Stimulated activated CD4-positive, alpha-beta T cell treated with anti-CD3 and anti-CD28 coated beads, TNF-alpha, amount 100 ng/mL, for 4 hours (primary cell): ENCODE measurements at places on chromosomes 4 and X.

DNA sequence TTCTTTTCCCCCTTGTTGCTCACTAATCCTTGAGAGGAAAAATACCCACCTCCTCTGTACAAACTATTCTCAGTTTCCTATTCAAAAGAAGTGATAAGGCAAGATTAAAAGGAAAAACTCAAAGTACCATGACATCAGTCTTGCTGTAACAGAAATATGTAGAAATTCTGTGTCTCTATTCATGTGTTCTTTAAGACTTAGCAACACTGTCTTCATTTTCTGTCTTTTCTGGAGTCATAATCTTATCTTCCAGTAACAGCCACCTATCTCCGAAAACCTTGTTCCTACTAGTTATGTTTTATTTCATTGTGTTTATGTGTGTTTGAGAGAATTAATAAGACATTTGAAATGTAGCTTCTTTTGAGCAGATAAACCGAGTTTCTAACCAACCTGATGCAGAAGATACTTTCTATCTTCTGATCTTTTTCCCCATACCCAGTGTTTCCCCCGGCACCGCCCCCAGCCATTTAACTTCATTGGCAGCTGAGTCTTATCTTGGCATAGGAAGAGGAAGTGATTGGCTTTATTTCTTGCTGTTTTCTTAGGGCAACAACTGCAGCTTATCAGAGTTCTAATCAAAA is 8.0 kb downstream of the FAM241A start:
- DNase-seq, result no peak

- DNase-seq, result no peak
Observed at GRCh38 chr4:6354119-6354518, 84.5 kb downstream of the WFS1 start.

GRCh38 chr4:71992571-71993312 is 39.1 kb upstream of the NPFFR2 start:
- no peak for DNase-seq

GRCh38 chr4:48254381-48255071 is 15.1 kb downstream of the TEC start:
- no peak for DNase-seq

DNA sequence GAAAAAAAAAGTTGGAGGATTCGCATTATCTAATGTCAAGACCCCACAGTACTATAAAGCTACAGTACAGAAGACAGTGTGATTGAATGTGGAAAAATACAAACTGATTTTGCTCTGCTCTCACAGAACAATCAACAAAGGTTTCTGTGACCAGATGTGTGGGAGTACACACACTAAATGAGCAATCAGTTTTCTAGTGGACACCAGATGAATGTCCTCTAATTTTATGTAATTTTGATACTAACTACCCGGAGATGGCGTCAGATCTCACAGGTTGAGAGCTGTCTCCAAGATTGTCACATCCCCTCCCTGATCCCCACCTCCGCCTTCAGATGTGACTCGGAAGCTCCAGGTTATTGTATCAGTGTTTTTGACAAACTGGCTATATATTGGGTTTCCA is 81.9 kb upstream of the HUWE1 start:
- DNase-seq, result no peak

DNA sequence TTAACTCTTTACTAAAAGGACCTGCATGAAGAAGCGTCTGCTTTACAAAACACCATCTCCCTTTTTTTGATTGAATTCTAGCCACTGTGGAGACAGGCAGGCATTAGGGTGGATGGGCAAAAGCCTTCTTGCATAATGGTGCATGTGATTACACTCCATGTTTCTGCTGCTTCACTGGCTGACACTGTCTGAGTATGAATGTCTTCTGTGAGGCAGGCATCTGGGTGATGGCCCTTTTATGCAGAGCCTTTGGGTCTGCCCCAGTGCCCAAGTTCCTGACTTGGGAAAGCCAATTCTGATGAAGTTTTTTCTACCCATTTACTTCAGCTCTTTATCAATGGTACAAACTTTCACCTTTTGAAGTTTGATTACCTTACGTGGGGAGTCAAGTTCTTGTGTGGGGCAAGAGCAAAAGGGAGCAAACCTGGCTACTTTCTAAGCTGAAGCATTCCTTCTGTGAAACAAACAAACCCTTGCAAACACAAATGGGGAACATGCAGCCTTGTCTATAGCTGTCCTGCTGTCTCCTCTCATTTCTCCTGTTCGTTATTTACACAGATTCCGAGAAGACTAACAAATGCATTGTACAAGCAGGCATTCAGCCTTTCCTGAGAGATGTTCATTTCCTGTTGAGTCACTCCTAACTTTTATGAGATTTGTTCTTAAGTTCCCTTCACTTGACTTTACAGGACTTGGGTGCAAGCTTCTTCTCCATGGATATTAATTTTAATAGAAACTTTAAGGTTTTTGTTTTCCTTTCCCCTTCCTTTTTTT is 301.9 kb downstream of the TLL1 start:
- no peak for DNase-seq

GRCh38 chrX:85359051-85359450 is 20.4 kb downstream of the POF1B start:
- no peak for DNase-seq

- no peak for DNase-seq
Observed at GRCh38 chrX:26442340-26442739, 226.4 kb downstream of the MAGEB5 start.

- no peak for DNase-seq
Observed at GRCh38 chr4:99438405-99438780, 3.3 kb upstream of the ADH7 start.

DNA sequence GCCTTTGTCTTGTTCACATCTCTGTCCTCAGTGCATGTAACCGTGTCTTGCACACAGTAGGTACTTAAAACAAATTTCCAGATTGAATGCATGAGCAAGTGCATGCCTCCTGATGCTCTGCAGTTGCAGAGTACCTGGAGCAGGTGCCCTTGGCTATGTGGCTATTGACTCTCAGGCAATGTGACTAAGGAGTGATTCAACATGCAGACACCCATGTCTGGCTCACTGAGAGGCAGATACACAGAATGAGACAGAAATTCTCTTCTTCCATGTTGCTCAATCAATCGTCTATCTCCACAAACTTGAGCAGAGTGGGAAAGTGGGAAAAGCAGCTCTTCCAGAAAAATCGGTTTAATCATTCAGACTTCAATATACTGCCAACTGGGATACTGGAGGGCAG is 111.0 kb downstream of the CHRDL1 start:
- DNase-seq, result no peak

GRCh38 chr4:155681886-155682285 is 15.2 kb downstream of the GUCY1A1 start:
- no peak for DNase-seq

GRCh38 chr4:13130848-13131247 is 353.3 kb downstream of the RAB28 start:
- DNase-seq, result no peak

- DNase-seq, result no peak
Observed at GRCh38 chr4:88524171-88524570, 595 bp upstream of the PYURF start.

DNA sequence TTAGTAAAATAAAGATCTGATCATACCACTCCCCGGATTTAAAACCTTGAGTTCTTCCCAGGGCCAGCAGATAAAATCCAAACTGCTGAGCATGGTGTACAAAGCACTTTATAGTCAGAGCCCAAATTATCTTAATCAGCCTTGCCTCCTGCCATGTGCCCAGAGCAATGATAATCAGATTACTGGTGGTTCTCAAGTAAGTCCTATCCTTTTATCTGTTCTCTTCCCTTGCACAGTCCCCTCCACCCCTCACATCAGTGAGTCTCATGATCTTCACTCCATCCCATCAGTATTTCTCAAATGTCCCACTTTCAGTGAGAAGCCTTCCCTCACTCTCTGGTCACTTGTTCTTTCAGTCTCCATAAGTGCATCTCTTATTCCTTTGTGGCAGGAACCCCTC is 22.7 kb downstream of the INTS6L start:
- DNase-seq, result no peak

GRCh38 chrX:134949271-134949670 is 41.5 kb upstream of the SMIM10 start:
- no peak for DNase-seq
